ENCODE measurements at places on chromosomes 6 and 20. TPM values are rescaled to one million over a fixed set of nuclear protein-coding genes. Genes with fewer than 3 reads are reported as not detected.

Gene TAGAP
- 1.4 TPM for total RNA-seq

DNA sequence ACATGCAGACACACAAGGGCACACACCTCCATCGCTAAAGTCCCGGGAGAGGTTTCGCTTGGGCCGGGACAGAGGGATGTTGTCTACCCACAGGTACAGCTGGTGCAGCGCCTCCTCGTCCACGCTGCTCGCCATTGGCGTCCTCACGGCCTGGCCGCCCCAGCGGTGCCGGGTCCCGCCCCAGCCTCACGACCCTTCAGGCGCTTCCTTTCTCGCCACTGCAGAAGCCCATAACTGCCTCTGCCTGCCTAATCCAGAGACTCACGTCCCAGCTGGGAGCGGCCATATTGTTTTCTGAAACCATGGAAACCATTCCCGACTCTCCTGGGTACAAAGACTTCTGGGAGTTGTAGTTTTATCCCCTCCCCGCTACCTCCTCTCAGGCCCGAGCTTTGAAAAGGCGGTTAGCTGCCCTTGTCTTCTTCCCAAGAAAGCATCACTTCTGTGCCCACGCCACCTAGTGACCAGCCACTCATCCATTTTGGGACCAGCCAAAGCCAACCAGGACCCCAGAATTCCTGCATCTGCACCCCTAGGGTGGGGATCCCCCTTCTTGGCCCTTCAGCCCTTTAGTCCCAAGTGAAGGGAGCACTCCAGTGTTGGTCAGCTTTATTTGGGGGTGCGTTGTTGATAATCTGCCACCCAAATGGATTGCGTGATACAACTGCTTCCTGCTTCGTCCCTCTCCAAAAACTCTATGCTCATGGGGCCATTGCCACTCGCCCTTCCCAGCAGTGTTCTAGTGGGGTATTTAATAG, at the start of gene SPEF1:
TSS of gene SPEF1 (minus strand) at position 296 of the 758 bp plus-strand sequence. CDS start at position 135, 161 bp downstream.
- H3K27me3 ChIP-seq: no peaks in the 10 kb centered on the region
- peaks cover 18% of the 10 kb centered on the region for H3K4me1 ChIP-seq
- peak; percentile 76 for DNase-seq
- no peaks in the 10 kb centered on the region for H3K36me3 ChIP-seq

DNA sequence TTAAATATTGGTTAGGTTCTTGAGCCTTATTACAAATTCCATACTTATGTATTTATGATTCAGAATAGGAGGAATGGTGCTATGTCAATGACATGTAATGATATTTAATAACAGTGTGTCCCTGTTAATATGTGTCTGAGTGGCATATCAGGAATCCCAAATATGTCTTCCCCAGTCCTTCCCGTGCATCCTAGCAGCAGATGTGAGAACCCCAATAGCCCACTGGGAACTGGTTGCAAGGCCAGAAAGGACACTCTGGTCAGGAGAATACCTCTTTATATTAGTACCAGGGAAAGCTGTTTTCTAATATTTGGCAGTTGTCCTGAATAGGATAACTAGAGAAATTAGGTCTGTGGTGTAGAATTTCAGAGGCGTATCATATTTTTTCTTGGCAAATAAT, 159.1 kb upstream of the PDE7B start:
- H3K27me3 ChIP-seq: no peaks in the 10 kb centered on the region
- no peaks in the 10 kb centered on the region for H3K4me1 ChIP-seq
- H3K27ac ChIP-seq: no peak overlapping the region
- H3K4me3 ChIP-seq: no peak overlapping the region
- no peak for DNase-seq
- no peaks in the 10 kb centered on the region for H3K36me3 ChIP-seq

Gene TBC1D32
- 7.8 TPM for total RNA-seq

DNA sequence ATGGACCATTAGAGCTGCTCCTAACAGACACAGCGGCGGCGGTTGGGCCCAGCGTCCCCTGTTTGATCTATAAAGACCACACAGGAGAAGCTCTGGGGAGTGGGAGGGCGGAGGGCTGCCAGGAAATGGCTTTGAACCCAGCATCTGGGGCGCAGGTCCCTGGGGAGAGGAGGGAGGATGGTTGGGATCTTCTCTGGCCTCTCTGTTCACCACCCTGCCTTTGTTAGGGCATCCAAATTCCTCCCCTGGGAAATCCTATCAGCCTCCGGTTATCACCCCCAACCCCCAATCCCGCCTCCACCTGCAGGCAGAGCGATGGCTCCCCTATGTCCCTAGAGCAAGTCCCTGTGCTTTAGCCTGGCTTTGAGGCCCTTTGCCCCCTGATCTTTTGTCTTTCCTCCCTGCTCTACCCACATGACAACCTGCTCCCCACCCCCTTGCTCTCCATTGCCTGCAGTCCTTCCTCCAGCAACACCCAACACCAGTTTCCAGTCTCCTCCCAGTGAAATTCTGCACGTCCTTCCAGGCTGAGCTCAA, 7.1 kb downstream of the XKR7 start:
- DNase-seq: no peak
- H3K27ac ChIP-seq: no peak overlapping the region
- no peak overlapping the region for H3K4me3 ChIP-seq
- H3K27me3 ChIP-seq: no peaks in the 10 kb centered on the region
- H3K36me3 ChIP-seq: no peaks in the 10 kb centered on the region
- no peaks in the 10 kb centered on the region for H3K4me1 ChIP-seq

Gene SLC16A10
- total RNA-seq: 10.8 TPM

Gene XKR7
- not detected for total RNA-seq

Measured in ovary (tissue), 10 donors.